IPS-NIHi11 (cell line): ENCODE measurements at places on chromosomes 7 and 10.

GRCh38 chr10:12186323-12186722 lies 9.4 kb downstream of the NUDT5 start:
- no peak for DNase-seq

- peak; percentile 24 for DNase-seq
Measured at GRCh38 chr10:101373063-101373462, 19.1 kb downstream of the BTRC start.

DNA sequence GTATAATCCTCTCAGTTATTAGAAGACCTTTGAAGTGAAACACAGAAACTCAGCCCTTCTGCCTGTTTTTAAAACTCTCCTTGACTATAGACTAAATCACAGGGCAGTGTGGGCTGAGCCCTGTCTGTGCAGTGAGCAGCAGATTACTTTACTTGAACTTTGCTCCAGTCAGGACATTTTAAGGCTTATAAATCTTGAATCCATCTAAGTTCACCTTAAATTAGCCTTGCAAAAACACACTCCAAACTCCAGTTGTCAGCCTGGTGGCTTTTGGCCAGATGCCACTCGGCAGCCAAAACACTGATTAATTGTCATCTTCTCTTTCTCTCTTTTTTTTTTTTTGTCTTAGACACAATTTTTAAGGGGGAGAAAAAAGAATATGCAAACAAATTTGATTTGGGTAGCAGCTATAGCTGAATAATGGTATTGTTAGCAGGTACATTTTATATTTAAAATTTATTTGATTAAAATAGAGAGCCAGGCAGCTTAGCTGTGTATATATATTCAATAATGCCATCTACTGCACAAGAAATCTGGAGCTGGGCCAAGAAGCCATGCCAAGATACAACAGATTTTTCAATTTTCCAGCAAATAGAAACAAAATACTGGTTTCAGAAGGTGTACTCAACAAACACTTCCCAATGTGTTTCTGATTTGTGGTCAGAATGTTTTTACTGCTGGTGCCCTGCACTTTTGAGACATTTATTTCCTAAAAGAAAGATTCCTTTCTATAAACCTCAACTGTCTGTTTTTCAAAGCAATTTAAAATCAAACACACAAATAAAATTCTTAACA lies 247.7 kb downstream of the TFEC start:
- DNase-seq = no peak

DNA sequence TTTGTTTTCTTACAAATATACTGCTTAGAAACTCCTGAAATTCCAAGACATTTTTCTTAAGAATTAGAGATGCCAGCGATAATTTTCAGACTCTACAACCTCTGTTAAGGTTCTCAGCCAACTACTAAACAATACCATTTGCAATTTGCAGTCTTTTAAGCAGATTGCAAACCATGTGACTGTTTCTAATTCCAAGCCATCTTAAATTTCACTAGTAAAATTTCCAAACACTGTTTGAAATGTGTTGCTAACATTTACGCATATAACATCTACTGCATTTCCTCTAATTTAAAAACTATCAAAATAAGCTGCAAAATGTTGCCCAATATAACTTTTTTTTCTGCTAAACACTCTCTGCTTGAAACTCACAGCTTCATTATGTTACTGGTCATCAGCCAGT lies 56.0 kb upstream of the MACROH2A2 start:
- DNase-seq = no peak

DNA sequence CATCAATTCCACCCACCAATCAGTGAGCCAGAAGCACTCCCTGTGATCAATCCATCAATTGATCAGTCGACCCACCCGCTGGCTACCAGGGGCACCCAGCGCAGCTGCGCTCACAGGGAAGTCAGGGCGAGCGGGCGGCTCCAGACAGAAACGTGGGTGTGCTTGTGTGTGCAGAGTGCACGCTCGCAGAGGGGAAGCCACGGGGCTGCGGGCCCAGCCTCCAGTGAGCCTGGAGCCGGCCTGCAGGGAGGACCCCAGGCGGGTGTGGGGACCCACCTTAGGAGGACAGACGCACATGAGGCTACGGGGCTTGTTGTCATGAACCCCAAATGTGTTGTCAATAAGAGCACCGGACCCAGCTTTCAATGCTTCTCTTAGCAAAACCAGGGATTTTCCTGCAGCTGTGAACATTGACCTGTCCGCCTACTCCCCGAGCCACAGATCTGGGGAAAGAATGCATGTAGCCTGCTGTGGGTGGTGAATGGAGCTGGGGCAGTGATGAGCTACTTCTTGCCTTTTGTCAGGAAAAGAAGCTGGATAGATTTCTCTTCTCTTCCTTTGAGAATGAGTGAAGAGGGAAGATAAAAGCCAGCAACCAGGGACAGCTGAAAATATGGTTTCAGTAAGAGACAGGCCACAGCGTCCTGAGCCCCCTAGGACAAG lies 497.8 kb downstream of the DNAJB6 start:
- DNase-seq = no peak

- DNase-seq = no peak
Measured at GRCh38 chr10:116669080-116669479, 48.3 kb downstream of the PNLIPRP2 start.

DNA sequence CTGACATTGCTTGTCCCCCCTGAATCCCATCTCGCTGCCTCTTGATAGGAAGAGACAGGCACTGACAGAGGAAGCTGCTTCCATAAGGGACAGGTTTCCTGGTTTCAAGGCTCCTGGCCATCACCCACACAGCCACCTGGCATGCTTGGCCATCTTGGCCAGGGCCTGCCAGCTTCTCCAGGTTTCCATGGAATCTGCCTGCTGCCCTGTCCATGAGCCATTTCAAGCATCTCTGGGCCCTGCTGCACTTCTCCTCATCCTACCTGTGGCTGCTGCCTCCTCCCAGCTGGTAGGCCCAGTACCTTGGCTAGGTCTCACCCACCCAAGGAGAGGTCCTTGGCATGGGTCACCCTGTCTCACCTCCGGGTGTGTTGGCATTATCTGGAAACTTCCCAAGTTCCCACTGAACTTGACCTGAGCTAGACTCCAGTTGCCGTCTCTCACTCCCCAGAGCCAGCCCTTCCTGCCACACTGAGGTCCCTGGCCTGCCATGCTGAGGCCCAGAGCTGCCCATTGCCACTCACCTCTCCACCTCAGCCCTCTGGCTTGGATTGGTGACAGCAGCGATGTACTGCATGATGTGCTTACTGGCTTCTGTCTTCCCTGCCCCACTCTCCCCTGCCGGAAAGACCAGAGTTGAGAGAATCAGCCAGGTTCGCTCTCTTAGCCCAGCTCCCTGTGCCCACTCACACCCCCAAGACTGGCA lies 2.6 kb downstream of the MYO1G start:
- no peak for DNase-seq

DNA sequence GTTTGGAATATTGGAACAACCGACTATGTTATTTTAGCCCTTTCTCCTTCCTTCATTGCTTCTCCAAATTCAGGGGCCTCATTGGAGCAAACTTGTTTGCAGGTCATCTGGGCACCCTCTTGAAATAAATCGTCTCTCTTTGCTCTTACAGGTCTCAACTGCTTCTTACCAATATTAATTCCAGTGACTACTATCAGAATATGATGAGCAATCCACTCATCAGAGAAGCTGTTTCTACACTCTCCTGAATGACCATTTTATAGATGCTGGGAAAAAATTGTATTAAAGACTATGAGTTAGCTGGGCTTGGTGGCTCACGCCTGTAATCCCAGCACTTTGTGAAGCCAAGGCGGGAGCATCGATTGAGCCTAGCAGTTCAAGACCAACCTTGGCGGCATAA lies 12.5 kb upstream of the HNRNPF start:
- no peak for DNase-seq

- DNase-seq = no peak
Measured at GRCh38 chr10:106716381-106716780, 448.1 kb downstream of the SORCS1 start.

DNA sequence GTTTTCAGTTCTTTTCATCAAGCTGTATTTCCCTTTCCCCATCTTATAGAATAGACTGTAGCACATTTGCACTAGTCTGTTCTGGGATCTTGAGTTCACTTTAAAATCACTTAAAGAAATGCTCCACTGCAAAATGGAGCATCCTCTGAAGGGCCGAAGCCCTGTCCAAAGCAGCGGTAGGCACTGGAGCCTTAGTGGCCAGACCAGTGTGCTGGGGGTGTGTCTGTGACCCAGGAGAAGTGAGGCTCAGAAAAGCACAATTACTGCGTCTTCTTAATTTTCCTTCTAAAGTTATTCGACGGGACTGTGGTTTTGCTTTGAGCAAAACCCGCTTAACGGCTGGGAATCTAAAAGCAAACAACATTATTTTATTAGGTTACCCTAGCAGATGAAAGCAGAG lies 205.7 kb downstream of the SLC25A13 start:
- DNase-seq = no peak

- no peak for DNase-seq
Measured at GRCh38 chr7:121083138-121083789, 94.8 kb downstream of the CPED1 start.

DNA sequence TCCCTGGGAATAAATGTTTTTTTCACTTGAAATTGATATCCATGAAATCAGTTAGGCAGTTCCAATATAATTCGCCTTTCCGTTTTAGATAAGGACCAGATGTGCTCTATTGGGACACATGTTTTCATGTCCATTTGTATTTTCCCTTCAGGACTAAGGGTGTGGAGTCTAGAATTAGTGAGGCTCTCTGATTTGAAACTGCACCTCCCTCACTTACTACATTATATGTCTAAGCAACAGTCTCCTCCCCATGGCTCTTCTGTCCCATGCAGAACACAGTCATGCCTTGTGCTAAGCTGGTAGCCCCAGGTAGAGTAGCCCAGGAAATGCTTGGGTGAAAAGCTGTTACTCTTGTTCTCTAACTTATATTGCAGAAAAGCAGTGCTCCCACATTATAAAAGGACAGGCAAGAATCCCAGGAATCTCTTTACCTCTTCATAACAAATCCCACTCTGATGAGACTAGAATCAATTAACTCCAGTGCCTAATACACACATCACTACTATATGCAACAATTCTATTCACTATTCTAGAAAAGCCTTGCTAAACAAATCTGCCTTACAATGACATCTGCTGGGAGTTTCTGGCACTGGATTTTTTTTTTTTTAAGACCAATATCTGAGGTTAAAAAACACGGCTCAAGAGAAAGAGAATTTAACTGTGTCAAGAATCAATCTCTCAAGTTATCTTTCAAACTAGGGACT lies 293.9 kb downstream of the SNX13 start:
- no peak for DNase-seq

GRCh38 chr10:118592675-118593330 lies 2.6 kb downstream of the PRLHR start:
- no peak for DNase-seq

DNA sequence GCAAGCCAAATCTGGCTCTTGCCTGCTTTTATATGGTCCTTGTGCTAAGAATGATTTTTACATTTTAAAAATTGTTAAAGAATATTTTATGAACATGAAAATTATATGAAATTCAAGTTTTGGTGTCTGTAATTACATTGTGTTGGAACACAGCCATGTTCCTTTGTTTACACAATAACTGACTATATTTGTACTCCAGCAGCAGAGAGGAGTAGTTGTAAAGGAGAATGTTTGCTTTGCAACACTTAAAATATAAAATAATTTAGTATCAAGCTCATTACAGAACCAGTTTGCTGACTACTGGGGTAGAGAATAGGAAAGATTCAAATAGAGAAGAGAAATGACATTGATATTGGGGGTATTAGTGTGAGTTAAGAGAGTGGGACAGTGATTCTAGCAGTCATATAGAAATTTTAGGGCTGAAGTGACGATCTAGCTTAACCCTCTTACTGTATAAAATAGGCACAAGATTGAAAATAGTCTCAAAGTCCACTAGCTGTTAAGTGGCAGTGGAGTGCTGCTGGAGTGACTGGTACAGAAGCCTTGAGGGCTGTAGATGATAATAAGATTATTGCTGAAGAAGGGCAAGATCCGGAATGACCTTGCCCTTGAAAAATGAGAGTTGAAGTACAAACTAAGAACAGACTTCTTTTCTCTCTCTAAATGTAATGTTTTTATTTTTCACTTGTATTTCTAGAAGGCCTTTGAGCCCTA lies 28.2 kb downstream of the SGPL1 start:
- no peak for DNase-seq

GRCh38 chr7:40873248-40873647 lies 738.4 kb downstream of the SUGCT start:
- DNase-seq = no peak

GRCh38 chr10:130542761-130543160 lies 406.6 kb downstream of the GLRX3 start:
- no peak for DNase-seq

DNA sequence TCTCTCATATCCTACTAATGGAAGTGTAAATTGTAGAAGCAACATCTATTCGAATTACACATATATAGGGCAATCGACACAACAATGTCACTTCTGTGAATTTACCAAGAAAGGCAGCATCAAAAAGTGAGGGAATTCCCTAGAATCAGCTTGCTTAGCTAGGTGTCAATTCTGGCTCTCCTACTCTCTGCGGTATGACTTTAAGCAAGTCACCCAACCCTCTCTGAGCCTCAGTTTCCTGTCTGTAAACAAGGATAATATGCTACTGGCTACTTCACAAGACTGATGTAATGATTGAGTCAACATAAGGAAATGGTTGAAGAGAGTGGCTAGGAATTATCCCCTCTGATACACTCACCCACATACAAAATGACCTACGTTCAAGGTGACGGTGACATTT lies 19.4 kb downstream of the CCDC6 start:
- DNase-seq = no peak

DNA sequence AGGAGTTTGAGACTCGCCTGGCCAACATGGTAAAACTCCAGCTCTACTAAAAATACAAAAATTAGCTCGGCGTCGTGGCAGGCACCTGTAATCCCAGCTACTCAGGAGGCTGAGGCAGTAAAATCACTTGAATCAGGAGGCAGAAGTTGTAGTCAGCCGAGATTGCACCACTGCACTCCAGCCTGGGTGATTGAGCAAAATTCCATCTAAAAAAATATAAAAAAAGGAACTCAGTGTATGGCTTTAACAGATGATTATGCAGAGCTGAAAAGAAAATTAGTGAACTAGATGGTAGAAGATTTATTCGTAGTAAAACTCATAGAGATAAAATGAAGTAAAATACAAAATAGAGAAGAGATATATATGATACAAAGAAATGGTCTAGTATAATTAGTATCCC lies 12.6 kb upstream of the CNOT4 start:
- no peak for DNase-seq

DNA sequence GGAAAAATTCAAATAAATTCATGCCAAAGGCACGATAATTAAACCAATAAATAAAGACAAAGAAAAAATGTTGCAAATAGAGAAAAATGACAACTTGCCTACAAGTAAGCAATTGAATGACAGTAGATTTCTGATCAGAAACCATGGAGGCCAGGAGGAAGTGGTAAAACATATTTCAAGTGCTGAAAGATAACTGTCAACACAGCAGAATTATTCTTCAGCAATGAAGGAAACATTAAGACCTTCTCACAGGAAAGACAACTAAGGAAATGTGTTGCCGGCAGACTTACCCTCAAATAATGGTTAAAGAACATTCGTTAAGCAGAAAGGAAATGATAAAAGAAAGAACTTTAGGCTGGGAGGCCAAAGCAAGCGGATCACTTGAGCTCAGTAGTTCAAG lies 30.4 kb downstream of the RUNDC3B start:
- DNase-seq = no peak
